Activated CD4-positive, alpha-beta T cell treated with anti-CD3 and anti-CD28 coated beads, Interleukin-2, amount 50 U/mL, for 16 hours (primary cell): ENCODE measurements at places on chromosomes 13 and 19.

DNA sequence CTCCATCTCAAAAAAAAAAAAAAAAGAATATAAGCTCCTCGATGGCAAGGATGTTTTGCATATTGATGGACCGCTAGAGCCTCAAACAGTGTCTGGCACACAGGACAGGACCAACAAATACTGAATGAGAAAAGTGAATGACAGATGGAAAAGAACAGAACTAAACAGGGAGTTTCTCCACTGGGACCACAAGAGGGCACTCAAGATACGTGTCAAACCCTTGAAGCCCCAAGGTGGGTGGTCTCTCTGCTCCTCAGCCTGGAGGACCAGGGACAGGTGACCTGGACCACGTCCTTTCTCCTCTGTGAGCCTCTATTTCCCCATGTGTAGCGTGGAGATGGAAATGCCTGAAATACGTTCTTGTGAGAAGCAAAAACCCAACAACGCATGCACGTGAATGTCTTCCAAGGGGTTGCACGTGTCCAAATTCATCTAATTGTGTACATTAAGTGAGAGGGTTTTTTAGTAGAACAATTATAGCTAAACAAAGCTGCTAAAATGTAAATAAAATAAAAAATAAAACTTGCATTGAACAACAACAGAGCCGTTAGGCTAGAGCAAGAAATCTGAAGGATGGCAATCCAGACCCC, 5.7 kb upstream of the CDC42EP5 start:
- DNase-seq: peak; percentile 45

GRCh38 chr19:50739914-50740426, 16.8 kb downstream of the CLEC11A start:
- DNase-seq: no peak

- DNase-seq: peak; percentile 38
Observed at GRCh38 chr13:51821606-51822005, 17.6 kb upstream of the DHRS12 start.

DNA sequence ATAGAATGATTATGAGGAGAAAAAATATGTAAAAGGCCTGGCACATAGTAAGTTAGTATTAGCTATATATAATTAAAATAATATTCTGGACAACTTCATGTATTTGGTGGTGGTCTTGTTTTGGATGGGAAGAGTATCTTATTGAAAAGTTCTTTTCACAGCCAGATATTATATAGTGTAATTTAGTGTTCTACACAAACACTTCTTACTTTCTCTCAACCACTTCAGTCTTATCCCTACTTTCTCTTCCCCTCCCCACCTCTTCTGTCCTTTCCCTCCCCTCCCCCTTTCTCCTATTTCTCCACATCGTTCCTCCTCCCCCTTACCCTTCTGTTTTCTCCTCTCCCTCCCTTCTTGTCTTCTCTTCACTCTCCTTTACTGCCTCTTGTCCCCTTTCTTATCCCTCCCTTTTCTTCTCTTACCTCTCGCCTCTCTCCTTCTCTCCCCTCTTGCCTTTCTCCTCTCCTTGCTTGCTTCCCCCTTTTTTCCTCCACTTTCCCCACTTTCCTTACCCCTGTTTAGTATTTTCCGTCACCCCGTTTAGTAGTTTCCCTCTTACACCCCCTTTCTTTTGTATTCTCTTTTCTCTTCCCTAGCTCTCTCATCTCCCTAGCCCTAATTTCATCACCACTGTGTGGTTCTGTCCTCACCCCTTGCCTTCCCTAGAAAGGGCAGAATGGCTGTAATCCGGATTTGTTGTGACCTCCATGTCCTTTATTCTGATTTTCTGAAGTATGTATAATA, 107.2 kb upstream of the MLNR start:
- DNase-seq: no peak

- DNase-seq: no peak
Observed at GRCh38 chr19:7670150-7670783, 1.4 kb downstream of the RETN start.

DNA sequence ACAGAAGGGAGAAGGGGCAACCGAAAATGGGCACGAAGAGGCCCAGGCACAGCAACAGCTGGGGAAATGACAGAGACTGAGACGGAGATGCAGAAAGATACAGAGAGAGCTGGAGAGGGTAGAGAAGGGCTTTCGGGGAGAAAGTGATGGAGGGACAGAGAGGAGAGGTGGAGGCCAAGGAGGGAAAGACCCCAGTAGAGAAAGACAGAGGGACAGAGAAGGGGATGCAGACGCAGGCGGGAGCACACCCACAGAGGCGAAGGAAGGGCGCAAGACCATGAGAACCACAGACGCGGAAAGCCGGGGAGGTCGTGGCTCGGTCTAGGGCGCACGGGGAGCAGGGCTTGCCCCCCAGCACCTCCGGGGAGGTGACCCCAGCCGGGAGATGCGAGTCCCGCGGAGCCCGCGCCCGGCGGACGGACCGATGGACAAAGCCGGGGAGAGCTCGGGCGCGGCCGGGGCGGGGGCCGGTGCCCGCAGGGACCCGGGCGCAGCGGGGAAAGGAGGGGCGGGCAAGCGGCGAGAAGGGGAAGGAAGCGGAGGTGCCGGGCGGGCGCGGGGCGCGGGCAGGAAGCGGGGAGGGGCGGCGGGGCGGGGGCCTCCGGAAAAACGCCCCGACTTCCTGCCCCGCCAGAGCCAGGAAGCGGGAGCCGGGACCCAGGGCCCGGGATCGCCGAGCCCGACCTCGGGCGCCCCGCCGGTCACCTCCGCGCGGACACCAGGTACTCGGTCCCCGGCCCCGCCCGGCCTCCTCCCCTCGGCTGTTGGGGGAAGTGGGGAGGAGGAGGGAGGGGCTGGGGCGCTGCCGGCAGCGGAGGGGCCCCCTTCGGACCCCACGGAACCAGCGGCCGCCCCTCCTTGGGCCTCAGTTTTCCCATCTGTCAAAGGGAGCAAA, at the start of gene ARHGEF1:
Gene ARHGEF1 (plus strand): TSS at position 617 of the 895 bp plus-strand sequence. CDS start 4,899 bp downstream, outside the sequence.
- DNase-seq: peak; percentile 56

- DNase-seq: no peak
Observed at GRCh38 chr19:8416796-8417195, 3.7 kb downstream of the MARCHF2 start.

DNA sequence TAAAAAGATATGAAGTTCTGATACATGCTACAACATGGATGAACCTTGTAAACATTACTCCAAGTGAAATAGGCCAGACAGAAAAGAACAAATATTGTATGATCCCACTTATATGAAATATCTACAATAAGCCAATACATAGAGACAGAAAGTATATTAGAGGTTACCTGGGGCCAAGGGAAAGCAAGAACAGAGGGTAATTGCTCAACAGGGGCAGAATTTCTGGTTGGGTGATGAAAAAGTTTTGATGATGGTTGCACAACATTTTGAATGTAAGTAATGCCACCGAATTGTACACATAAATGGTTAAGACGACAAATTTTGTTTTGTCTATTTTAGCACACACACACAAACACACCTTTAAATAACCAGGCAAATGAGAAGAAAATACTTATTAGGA, 268.4 kb downstream of the FOXO1 start:
- DNase-seq: no peak

- no peak for DNase-seq
Observed at GRCh38 chr19:12047868-12048267, 4.9 kb downstream of the ZNF878 start.

DNA sequence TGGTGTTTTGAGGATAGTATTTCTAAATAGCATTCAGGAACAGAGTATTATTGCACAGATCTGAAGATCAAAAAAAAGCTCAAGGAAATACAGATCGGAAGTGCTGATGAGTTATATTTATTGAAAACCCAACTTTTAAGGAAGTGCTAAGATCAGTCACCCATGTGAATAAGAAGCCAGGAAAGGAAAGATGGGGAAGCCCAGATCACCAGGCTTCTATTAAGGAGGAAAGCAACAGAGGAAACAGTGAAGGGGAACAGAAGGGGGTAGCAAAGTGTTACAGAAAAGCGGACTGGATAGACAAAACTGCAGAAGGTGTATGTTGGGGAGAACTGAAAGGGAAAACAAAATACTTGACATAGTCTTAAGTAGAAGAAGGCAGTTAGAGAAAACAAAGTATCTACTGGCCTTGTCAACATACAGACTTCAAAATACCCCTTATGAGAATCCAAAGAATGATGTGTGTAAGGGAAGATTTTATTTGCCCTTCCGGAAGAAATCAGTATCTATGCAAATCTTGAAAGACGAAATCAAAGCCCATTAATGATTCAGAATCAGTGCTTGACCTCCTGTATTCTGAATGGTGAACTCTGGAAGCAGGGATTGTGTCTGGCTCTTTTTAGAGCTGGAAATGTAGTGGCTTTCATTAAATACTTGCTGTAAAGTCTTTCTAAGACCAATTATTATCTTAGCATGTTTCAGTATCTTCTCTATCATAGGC, 12.1 kb downstream of the UFM1 start:
- DNase-seq: no peak

- DNase-seq: no peak
Observed at GRCh38 chr19:6849876-6850275, 37.5 kb upstream of the ADGRE1 start.

DNA sequence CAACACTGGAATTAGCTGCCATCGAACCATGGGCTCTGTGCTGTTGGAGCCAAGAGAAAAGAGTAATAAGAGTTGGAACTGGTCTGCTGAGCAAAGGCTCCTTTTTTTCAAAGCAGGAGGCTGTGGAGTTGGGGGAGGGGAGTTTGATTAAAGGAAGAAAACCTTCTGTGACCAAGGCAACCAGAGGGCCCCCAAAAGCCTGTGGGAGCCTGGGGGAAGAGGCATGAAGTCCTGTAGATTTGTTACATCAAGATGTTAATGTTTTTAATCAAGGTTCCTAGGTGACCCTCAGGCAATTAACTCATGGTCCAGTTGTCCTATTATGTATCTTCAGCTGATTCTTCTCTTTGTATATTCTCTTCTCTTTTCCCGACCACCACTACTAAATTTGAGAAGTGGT, 403.9 kb downstream of the NDFIP2 start:
- DNase-seq: no peak

DNA sequence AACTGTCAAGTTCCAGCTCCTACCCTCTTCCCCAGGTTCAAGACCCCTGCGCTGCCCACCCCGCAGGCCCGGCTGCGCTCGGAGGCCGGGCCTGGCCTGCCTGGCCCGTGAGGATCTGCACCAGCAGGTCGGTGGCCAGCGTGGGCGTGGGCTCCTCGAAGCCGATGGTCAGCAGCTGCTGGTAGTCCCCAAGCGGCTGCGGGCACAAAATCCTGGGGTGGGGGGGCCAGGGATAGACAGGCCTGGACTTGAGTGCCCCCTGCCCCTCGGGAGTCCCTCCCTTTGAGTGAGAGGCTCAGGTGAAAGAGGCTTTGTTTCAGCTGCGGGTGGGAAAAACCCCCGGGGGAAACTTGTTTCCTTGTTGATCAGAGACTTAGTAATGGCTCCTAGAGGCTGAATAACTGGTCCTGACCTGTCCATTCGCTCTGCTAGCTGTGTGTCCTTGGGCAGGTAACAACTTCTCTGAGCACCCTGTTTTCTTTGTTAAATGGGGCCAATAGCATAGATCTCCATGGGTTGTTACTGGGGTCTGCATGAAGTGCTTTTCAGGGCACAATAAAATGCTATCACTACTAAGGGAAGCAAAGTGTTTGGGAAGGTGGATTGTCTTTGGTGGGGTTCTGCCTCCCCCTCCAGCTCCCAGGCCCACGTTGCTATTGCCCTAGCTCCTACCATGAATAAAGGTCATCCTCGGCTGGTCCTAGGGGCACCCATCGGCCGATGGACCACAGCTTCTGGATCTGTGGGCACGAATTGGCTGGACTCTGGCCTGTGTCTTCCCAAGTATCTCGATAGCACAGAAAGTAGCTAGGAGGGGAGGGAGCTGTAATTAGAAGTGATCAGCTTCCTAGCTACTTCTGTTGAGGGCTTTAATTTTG, 3.5 kb downstream of the C19orf67 start:
- DNase-seq: peak; percentile 16

GRCh38 chr19:38920602-38921419, 8.8 kb upstream of the CCER2 start:
- no peak for DNase-seq

GRCh38 chr13:36959456-36960116, 39.5 kb upstream of the SMAD9 start:
- DNase-seq: no peak

GRCh38 chr19:38265921-38266429, 1.6 kb downstream of the SPINT2 start:
- no peak for DNase-seq

- no peak for DNase-seq
Observed at GRCh38 chr13:47457626-47458025, 543.4 kb downstream of the SUCLA2 start.

GRCh38 chr19:48644839-48645619, 958 bp downstream of the CA11 start:
- peak; percentile 83 for DNase-seq

DNA sequence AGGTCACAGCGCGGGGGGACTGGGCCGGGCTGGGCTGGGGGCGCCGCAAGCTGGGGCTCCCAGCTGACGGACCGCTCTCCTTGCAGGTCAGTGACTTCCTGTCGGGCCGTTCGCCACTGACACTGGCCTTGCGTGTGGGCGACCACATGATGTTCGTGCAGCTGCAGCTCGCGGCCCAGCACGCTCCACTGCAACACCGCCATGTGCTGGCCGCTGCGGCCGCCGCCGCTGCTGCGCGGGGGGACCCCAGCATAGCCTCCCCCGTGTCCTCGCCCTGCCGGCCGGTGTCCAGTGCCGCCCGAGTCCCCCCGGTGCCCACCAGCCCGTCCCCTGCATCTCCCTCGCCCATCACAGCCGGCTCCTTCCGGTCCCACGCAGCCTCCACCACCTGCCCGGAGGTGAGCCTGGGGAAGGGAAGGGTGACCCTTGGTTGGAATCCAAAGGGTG, 5.7 kb downstream of the MIDN start:
- no peak for DNase-seq

DNA sequence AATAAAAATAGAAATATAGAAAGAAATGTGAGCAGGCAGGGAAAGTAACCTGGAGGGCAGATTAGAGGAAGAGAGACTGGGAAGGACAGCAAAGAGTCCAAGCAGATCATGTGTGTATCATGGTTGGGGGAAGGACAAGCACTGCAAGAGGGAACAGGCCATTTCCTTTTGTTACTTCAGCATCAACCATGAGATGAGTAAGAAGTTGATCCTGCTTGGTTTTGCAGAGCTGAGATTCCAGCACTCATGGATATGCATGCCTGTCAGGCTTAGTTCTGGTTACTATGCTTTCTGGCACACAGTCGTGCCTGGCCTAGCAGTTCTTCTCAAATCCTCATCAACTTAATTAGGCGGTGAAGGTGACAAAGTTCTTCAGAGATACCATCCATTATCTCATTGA, 18.1 kb downstream of the NALCN start:
- no peak for DNase-seq

DNA sequence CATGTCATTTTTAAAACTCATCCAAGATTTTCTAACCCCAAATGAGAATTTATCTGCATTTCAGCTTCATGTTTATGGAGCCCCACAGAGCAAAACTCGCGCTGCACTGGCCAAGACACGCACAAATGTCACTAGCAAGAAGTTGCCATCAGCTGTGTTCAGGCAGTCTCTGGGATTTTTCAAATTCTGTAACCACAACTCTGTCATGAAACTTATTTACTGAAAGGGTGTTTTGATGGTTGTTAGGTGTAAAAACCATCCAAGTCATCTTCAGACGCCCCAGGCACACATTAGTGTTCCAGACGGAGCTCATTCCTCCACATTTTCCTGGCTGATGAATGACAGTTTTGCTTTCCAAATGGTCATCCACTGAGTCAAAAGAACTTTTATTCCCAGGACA, 63.4 kb downstream of the SLC7A1 start:
- DNase-seq: no peak

- DNase-seq: no peak
Observed at GRCh38 chr13:46113596-46113995, 8.8 kb upstream of the CPB2 start.

- DNase-seq: peak; percentile 20
Observed at GRCh38 chr19:8004723-8005513, 523 bp downstream of the ELAVL1 start.
